ENCODE measurements at places on chromosomes 6 and 20. TPM values are rescaled to one million over a fixed set of nuclear protein-coding genes. Genes with fewer than 3 reads are reported as not detected.
A peak's percentile ranks its signal among the peaks of the same experiment; 100 is the strongest.

DNA sequence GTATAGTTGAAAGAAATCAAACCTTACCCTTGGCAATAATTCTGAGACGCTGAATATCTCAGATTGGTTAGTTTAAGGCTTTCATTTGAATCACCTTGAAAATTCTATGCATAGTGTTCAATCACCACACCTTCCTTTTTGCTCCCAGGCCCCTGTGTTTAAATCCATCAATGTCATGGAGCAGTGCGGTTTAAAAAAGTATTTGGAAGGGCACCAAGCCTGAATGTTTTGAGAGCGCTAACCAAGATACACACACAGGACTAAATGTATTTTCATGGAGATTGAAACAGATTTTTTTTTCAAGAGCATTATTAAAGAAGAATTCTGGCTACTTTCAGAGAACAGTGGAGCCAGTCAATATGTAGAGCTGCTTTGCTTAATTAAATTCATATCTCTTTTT, 195.7 kb downstream of the CENPW start:
- no peak for DNase-seq

DNA sequence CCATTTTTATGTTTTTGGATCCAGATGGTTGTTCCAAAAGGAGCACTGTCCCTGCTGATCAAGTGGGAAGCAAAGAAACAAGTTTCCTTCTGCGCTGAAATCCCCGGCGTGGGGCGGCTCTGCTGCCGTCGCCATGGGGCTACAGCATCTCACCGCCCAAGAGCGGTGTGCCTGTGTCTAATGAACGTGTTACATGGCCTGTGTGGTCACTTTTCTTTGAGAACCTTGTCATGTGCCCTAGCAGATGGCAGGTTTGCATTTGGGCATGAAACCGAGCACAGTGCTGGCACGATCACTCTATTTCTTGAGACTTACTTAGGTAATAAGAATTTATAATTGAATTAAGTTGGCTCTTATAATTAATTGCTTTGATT, 51.9 kb downstream of the ZDHHC14 start:
- DNase-seq = no peak

GRCh38 chr6:157193443-157193996, 129.8 kb downstream of the TMEM242 start:
- DNase-seq = no peak

RAB44 gene
- total RNA-seq = not detected

ADGRB3 gene
- total RNA-seq = not detected

RAET1L gene
- not detected for total RNA-seq

DNA sequence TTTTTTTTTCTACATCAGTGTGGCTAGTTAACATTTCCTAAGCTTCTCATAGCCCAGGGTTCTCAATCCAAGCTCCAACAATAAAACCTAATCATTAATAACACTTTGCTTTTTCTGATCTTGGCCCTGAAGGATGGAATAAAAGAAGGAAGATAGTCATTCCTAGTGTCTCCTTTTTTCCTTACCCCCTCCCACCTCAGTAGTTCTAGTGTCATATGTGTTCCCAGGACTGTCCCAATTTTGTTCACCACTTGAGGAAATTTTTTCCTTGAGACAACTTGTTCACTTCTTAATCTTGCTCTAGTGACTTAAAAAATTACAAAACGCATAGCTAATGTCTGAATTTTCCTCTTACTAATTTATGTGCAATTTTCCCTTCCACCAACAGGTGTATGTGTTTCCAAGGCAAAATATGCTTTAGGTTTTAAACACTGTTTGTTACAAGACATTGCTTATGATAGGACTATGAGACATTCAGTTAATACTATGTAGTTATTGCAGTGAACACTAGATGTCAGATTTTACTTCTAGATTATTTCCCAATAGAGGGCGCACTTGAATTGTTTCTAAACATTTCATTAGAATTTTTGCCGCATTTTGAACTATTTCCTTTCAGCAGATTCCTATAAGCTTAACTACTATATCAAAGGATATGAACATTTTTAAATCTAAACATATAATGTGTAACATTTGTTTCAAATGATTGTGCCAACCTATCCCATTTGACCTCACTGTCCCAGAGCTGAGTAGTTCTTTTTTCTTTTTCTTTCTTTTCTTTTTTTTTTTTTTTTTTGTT, 18.5 kb upstream of the C6orf141 start:
- no peak for DNase-seq

TBC1D32 gene
- 13.1 TPM for total RNA-seq

TXLNB gene
- 0.62 TPM for total RNA-seq

HAO1 gene
- not detected for total RNA-seq

DNA sequence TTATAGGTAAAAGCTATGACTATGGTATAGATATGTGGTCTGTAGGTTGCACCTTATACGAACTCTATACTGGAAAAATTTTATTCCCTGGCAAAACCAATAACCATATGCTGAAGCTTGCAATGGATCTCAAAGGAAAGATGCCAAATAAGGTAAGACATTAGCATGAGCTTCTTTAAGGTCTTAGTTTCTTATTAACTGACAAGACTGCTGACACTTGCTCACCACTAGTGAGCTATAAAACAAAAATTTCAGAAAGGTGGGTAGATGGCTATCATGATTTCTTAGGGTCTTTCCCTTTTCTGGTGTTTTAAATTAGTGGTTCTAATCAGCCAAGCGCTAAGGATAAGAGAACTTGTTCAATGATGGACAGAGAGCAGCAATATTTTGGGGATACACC, 21.9 kb downstream of the FAM217A start:
- no peak for DNase-seq

- DNase-seq = peak; percentile 62
Observed at GRCh38 chr6:53335224-53335994, 13.3 kb downstream of the ELOVL5 start.

DNA sequence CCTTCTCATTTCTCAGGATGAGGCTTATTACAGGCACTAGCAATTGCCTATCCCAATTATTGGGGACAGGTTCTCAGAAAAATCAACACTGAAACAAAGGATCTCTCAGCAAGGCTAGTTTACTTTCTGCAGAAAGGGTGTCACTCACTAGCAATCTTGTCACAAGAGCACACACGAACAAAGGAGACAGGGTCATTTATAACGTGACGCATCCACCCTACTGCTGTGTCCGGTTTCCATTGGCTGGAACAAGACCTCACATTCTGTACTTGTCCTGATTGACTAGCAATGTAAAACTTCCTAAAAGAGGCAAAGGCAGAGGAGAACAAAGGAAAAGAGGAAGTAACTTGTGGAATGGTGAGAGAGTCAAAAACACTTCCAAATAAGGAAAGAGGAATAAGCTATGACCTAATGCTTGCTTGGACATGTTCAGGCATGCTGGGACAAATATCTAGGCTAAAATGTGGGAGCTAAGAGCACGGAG, 160.2 kb upstream of the STXBP5 start:
- no peak for DNase-seq

- no peak for DNase-seq
Observed at GRCh38 chr6:138289739-138290138, 71.4 kb upstream of the PBOV1 start.

OXT gene
- total RNA-seq = 0.68 TPM

- peak; percentile 48 for DNase-seq
Observed at GRCh38 chr6:10425975-10426780, 11.3 kb upstream of the TFAP2A start.

DNA sequence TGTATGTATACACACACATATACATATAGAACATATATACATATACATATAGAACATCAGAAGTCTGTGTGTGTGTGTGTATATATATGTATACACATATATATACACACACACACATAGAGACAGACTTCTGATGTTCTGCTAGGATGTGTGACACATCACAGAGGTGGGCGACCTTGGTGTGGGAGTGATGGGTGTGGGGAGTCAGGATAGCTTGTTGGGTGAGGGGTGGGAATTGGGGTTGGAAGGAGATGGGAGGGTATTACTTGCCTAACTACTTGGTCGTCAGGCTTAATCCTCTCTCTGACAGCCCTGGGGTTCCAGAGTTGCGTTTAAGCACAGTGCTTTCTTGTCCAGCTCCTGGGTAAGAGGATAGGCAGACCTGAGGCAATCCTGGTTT, 8.3 kb downstream of the MYO6 start:
- no peak for DNase-seq

MYCT1 gene
- total RNA-seq = not detected

- no peak for DNase-seq
Observed at GRCh38 chr20:40463171-40463570, 225.9 kb downstream of the MAFB start.

DNA sequence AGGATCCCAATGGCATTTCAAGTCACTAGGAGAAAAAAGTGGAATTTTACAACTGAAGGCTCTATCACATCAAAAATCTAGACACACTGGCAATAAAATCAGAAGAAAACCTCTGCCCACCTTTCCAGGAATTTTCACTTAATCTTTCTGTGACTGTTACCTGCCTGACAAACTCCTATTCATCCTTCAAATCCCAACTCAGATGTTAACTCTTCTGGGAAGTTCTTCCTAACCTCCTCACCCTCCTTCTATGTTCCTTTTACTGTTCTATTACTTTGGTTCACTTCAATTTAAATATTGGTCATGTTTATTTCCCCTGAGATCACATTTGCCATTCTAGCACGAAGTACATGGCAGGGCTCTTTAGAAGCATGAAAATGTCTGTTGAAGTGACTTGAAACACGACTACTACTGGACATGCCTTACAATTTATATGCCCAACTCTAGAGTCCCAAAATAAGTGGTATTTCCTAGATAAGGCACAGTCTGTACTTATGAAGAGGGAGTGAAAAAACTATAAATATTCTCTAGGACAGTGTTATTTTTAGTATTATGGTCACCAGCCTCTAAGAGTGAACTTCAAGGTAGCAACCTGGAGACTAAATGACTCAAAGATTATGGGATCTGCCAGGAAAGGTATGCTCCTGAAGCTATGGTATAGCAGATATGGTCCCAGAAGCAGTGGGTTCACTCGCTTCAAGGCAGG, 17.1 kb downstream of the CHD6 start:
- DNase-seq = no peak

SLC17A2 gene
- not detected for total RNA-seq

- no peak for DNase-seq
Observed at GRCh38 chr6:156347246-156347645, 429.9 kb upstream of the ARID1B start.

CTCFL gene
- not detected for total RNA-seq

NUP43 gene
- 67.6 TPM for total RNA-seq

DNA sequence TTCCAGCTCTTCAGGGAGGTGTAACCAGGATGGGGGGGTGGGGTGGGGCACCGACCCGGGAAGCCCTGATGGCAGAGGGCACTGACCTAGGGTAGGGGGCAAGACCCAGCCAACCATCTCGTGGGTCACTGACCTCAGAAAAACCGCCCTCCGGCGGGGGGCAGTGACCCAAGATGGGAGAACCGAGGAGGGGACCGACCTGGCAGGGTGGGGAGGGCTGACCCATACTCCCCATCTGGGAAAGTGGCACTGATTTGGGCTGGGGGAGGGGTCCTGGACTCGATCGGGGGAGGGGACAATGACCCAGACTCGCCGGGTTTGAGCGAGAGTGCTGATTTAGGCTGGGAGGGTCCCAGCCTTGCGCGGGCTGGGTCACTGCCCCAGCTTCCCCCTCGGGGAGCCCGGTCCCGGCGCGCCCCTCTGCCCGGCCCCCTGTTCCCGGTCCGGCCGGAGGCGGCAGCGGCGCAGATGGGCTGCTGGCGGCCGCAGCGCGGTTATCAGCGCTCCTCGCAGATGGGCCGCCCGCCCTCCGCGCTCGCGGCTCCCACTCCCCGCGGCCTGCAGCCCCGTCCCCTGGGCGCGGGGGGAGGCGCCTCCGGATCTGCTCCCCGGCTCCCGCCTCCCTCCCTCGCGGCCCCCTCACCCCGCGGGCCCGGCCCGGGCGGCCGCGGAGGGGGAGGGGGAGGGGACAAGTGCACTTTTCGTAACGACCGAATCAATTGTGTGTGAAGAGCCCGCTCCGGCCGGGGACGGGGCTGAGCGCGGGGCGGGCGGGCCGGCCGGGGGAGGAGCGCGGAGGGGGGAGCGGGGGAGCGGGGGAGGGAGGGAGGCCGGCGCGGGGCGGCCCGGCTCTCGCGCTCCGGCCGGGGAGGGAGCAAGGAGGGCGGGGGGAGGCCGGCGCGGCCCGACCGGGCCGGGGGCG, 2.2 kb downstream of the NOL4L start:
- peak; percentile 65 for DNase-seq

DNA sequence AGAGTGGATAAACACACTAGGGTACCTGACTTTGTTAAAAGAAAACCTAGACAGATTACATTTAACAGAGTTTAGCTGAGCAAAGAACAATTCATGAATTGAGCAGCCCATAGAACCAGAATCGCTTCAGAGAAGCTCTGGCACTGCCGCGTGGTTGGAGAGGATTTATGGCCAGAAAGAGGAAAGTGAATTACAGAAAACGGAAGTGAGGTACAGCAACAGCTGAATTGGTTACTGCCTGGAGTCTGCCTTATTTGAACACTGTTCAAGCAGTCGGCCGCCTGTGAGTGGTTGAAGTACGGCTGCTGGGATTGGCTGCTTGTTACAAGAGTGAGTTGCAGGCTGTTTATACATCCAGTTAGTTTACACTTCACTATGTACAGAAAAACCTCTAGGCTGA, 253.8 kb upstream of the CDYL start:
- DNase-seq = no peak

DDX43 gene
- total RNA-seq = 3.5 TPM

DNA sequence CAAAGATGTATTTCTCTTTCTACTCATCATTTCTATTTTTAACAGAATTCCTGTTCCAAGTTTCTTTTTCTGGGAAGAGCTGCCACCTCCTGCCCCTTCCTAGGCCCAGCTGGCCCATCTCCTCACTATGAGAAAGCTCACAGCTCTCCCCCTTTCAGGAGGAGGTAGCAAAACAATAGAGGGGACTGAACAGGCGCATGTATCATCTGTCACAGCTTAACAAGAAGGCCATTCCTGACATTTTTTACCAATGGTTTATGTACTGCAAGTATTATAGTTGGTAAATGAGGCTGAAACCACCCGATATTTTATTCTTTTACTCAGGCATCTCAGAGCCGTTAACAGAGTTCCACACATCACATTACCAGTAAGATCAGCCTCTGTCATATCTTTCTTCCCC, 103.7 kb upstream of the MTHFD1L start:
- no peak for DNase-seq

UST gene
- 3.1 TPM for total RNA-seq

- DNase-seq = no peak
Observed at GRCh38 chr20:34971561-34972235, 16.0 kb downstream of the MYH7B start.

NEDD9 gene
- total RNA-seq = 72.2 TPM

GRCh38 chr6:47532981-47533585, 55.5 kb downstream of the CD2AP start:
- no peak for DNase-seq

PI16 gene
- 0.86 TPM for total RNA-seq

SLC26A8 gene
- not detected for total RNA-seq

PTPRK gene
- total RNA-seq = 2.8 TPM

LY6G6C gene
- total RNA-seq = not detected

MCCD1 gene
- not detected for total RNA-seq

GRCh38 chr20:50911030-50911429, 20.2 kb downstream of the ADNP start:
- DNase-seq = no peak

OR2B6 gene
- total RNA-seq = not detected

Measured in activated naive CD8-positive, alpha-beta T cell treated with anti-CD3 and anti-CD28 coated beads, Interleukin-2, amount 10 ng/mL, durations not matched to agents 7 days and 5 days (primary cell).